ENCODE measurements at places on chromosomes 5 and 9.

DNA sequence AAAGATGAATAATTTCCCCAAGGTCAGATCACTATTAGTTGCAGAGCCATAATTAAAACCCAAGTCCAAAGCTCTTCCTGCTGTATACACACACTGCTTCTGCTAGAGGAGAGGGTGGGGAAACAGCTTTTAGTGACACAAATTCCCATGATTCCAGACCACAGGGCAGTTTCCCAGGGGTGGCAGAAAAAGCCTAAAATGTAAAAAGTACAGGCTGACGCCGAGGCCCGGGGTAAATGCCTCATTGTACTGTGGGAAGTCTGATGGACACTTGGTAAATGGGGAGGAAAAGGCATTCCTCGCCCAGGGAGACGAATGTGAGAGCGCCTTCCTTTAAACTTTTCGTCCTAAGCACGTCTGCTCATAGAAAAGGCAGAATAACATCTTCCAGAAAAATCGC is 65.7 kb downstream of the DENND1A start:
- DNase-seq = no peak

GRCh38 chr5:135340568-135340967 is 58.5 kb downstream of the MACROH2A1 start:
- no peak for DNase-seq

DNA sequence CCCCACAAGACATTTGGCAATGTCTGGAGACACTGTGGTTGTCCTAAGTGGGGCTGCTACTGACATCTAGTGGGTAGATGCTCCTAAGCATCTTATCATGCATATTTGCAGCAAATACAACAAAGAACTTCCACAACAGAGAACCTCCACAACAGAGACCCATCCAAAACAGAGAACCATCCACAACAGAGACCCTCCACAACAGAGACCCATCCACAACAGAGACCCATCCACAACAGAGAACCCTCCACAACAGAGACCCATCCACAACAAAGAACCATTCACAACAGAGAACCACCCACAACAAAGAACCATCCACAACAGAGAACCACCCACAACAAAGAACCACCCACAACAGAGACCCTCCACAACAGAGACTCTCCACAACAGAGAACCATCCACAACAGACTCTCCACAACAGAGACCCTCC is 32.8 kb downstream of the ARPC5L start:
- no peak for DNase-seq

GRCh38 chr5:17438027-17438426 is 60.0 kb upstream of the TAF11L2 start:
- no peak for DNase-seq

DNA sequence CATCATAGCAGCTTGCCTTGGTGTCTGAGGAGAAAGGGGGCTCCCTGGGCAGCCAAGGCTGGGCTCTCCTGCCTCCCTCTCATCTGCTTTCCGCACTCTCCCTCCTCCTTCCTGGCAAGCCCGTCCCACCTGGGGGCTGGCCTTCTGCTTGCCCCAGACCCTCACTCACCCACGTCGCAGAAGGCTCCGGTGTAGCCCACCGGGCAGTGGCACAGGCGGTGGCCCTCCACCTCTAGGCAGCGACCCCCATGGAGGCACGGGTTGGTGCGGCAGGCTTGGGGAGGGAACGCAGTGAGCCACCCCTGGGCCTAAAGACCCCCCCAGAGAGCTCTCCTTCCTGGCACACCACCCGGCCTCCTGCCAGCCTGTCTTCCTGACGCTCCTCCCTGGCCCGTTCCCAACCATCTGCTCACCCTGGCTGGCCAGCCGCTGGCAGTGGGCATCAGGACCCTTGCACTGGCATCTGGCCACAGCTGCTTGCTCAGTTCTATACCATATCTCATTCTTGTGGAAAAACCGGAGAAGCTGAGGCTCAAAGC is 4.2 kb upstream of the PFN3 start:
- no peak for DNase-seq

DNA sequence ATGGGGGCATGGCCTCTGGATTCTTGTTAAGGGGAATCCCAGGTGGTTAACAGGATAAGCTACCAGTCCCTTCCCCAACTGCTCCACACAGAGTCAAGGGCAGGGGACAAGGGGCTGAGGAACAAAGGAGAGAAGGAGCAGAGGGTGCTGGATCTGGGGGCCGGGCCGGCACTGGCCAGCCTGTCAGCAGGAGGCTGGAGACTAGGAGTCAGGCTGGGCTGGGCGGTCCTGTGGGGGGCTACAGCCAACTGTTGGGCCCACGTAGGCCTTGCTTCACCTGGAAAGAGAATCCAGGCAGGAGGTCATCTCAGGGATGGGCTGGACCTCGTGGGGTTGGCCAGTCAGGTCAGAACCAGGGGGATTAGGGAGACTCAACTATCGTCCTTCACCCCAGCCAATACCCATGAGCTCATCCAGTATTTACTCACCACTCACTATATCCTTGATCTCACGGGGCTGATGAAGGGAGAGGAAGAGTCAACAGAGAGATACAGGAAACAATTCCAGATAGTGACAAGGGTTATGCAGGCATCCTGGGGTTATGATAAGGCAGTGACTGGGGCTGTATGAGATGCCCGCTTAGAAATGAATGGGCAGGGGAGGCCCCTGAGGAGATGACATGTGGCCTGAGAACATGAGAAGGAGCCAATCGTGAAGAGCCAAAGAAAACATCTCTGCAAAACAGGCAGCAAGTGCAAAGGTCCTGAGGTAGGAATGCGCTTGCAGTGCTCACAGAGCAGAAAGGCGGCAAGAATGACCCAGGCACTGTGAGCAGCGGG is 47.9 kb upstream of the SLC25A51 start:
- no peak for DNase-seq

DNA sequence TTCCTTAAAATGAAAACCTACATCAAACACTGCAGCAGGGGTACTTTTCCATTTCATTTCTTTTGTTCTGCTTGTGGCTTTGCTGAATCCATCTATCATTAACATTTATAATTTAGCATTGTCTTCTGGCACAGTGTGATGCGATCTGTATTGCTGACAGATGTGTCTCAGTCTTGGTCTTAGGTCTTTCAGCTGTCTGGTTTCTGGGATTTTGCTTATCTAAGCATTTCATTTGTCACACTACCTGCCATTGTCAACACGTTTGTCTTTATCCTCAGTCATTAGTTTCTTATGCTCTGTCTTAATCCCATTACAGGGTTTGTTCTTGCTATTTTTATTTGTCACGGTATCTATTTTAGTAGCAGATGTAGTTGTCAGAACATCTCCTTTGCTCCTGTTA is 303.1 kb downstream of the IZUMO3 start:
- no peak for DNase-seq

DNA sequence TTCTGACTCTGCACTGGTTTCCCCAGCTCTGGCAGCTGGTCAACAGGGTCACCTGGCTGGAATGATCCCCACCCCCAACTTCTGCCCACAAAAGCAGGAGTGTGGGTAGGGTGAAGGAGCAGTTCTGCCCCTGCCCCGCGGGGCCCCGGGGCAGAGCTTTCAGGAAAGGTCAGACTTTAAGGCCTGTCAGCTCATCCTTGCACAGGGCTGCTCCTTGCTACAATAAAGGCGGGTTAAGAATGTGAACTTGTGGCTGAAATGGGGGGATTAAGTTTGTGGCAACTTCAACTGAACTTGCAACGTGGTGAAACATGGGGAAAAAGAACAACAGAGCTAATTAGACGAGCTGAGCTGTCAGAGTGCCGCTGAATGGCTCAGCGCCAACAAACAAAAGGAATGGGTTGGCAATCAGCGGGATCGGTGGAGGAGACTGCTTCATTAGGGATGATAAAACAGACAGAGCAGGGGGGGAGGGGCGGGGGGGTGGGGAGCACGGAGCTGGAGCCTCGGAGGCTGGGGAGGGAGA is 50.8 kb downstream of the CRB2 start:
- no peak for DNase-seq

- no peak for DNase-seq
Measured at GRCh38 chr9:806285-807156, 35.0 kb upstream of the DMRT1 start.

- no peak for DNase-seq
Measured at GRCh38 chr9:91395553-91396471, 27.8 kb downstream of the NFIL3 start.

GRCh38 chr9:81814401-81814793 is 113.8 kb upstream of the SPATA31D4 start:
- DNase-seq = no peak

DNA sequence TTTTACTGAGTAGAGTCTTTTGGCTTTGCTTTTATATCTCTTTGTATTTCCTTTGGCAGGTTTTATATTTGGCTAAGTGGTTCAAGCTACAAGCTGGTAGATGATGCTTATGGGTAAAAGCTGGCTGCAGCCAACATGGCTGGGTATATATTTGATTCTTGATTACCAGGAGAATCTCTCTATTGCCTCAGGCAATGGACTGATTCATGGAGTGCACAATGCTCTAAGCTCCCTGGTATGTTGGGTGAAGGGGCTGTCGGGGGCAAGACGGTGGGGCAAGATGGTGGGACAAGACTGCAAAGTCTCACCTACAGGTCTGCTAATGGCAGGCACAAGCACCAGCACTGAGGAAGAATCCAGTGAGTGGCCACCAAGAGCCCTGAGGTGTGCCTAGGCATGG is 366.6 kb downstream of the DMAC1 start:
- no peak for DNase-seq

DNA sequence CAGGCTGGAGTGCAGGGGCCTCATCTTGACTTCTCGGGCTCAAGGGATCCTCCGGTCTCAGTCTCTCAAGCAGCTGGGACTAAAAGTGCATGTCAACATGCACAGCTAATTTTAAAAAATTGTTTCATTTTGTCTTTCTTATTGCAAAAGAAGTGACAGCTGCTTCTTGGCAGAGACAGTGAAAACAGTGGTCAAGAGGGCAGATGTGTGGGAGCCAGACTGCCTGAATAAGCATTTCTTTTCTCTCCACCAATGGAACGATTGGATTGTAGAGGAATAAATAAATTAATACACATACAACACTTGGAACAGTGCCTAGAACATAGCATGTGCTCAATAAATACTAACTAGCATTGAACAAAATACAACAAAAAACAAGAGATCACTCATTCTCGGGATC is 27.4 kb upstream of the KIF4B start:
- DNase-seq = no peak

GRCh38 chr9:69476016-69476415 is 151.0 kb downstream of the ENTREP1 start:
- DNase-seq = no peak

DNA sequence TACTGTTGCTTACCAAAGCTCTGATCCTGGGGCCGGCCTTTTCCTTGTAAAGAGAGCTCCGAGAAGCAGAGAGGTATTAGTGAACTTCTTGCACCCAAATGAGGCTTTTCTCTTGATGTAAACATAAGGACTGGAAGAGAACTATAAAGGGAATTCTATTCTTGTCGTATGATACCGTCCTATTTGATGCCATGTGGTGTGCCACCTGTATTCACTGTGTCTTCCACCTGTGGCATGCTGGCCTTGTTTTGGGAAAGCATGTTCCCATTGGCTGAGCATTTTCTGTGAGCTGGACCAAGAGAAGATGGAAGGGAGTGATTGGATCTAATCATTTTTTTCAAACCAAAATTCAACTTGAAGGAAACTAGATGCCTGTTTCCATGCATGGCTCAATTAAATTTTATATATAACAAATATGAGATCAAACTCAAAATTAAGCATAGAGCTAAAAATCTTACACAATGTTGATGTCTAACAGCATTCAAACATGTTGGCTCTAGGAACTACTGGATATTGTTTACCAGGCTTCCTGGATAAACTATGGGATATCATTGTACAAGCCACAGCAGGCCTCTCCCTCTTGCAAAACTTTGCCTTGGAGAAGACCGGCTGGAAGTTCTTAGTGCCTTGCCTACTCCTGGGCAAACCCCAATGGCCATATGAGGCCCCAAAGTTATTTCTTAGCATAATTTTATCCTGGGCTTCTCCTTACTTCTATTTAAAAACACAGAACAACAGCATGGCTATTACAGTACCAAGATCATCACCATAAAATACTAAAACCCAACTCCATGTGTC is 115.3 kb downstream of the TSSK1B start:
- DNase-seq = no peak

GRCh38 chr5:8633696-8634095 is 764.7 kb downstream of the MTRR start:
- DNase-seq = no peak

GRCh38 chr5:15007646-15008045 is 136.1 kb upstream of the ANKH start:
- DNase-seq = no peak

GRCh38 chr9:72333709-72334108 is 31.3 kb downstream of the ZFAND5 start:
- DNase-seq = no peak

- DNase-seq = no peak
Measured at GRCh38 chr9:74132986-74133385, 364.1 kb upstream of the RORB start.

- DNase-seq = no peak
Measured at GRCh38 chr9:133534346-133535291, at the start of gene ADAMTSL2. Gene ADAMTSL2, plus strand, starts transcription at chr9:133534704. Its CDS starts 2,009 bp downstream, at chr9:133536713.

DNA sequence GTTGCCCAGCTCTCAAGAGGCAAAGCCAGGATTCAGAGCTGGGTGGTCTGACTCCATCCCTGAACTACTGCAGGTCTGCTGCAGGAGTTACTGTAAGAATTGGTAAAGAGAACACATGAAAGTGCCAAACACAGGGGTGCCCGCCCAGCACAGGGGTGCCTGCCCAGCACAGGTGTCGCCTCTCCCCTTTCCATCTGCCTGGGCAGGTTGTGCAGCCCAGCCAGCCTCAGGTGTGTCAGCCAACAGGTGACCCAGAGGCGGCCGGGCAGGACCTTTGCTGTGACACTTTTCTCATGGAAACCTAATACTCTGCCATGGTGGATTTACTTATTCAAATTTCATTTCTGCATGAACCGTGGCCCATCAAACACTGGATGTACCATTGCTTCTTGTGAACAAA is 289.7 kb upstream of the IRX4 start:
- no peak for DNase-seq

- no peak for DNase-seq
Measured at GRCh38 chr5:136924490-136924889, 559.1 kb upstream of the TRPC7 start.

DNA sequence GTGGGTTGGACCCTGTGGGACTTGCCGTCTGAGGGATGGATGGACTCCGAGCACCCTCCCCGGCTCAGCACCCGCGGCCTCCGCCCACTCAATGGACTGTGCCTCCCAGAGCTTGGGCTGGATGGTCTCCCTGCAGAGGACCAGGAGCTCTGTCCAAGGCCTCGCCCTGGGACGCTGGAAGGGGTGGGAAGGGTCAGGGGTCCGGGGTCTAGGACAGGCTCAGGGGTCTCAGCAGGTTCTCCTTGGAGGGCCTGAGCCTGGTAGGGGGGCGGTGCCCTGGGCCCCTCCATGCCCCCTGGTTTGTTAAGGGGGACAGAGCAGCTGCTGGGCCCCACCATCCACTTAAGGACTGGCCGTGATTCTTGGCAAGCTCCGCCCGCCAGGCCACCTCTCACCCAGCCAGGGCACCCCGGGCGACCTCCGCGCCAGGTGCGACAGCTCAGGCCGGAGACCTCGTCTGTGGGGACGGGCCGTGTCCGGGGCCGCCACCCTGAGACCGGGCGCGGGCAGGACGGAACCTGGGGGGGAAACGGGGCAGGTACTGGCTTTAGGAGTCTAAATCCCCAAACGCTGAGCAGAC is 29.2 kb downstream of the EXOC3 start:
- no peak for DNase-seq
